ENCODE measurements at places on chromosomes 3 and 15.

DNA sequence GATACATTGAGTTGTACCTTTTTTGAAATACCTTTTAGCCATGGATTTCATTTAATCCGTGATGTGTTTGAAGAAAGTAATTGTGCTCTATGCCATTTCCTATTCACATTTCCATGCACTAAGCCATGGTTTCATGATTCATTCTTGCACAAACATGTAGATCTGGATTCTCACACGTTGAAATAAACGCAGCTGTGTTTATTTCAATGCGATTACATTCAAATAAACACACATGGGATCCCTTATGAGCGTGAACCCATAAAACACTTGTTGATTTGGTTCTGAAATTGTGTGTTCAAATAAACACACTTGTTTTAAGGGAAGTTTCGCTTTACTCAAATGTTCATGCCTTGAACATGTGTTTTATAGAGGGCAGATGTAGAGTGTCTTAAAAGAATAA is 39.2 kb downstream of the BBX start:
- DNase-seq, result no peak
- no peak overlapping the region for H3K4me3 ChIP-seq
- no peaks in the 10 kb centered on the region for H3K27me3 ChIP-seq
- H3K4me1 ChIP-seq, result peaks cover 20% of the 10 kb centered on the region
- H3K36me3 ChIP-seq, result peaks cover 2% of the 10 kb centered on the region

- H3K4me1 ChIP-seq, result no peaks in the 10 kb centered on the region
- H3K36me3 ChIP-seq, result no peaks in the 10 kb centered on the region
- no peaks in the 10 kb centered on the region for H3K27me3 ChIP-seq
- DNase-seq, result no peak
- no peak overlapping the region for H3K27ac ChIP-seq
- H3K4me3 ChIP-seq, result no peak overlapping the region
Observed at GRCh38 chr3:54032598-54032997, 89.8 kb upstream of the CACNA2D3 start.

- peaks cover 35% of the 10 kb centered on the region for H3K4me1 ChIP-seq
- H3K27me3 ChIP-seq, result no peaks in the 10 kb centered on the region
- H3K36me3 ChIP-seq, result peaks cover 4% of the 10 kb centered on the region
Observed at GRCh38 chr3:31919528-31919927, 61.5 kb downstream of the OSBPL10 start.

DNA sequence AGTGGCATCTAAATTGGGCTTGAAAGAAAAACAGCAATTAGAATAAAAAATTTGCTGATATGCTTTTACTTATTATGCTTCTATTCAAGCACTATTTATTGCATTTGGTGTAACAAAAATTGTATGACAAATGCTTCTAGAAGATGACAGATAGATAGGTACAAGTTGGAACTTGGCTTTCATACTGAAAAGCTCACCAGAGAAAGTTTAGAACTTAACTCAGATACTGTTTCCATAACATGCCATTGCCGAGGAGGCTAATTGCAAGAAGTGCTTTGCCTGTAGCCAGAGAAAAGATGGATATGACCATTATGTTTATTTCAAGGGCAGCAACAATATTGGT is 123.8 kb downstream of the NFKBIZ start:
- H3K36me3 ChIP-seq, result no peaks in the 10 kb centered on the region
- no peak overlapping the region for H3K27ac ChIP-seq
- H3K4me3 ChIP-seq, result no peak overlapping the region

DNA sequence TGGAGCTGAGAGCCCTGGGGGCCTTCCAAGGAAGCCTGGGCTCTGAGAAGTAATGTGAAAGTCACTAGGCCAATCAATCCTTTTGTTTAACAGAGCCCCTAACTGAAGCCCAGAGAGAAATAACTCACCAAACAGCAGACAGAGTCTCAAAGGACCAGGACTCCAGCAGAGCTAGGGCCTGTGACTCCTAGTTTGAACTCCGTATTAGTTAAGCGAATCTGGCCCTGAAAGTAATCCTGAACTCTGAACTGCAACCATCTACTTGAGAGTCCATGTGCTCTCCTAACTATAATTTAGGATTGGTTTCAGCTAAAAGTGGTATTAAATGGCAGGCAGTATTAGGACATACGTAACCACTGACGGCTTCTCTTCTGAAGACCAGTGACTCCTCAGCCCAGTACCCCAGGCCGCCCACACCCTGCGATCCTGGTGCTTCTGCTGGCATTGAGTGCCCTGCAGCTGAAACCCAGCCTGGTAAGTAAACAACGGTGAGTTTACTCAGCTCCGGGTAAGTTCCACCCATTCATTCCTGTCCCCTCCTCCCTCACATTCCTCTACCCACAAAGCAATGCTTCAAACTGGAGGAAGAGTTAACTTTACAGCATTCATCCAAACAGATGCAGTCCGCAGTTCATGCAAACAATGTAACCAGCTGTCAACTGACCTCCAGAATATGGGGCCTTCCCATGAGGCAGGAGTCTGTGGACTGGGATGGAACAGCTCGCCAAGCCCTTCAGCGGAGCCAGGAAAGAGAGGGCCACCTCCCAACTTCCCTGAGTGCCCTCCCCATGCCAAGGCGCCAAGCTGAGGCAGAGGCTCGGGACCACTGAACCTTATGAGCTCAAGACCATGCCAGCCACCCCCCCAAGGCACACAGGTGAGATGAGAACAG is 7.3 kb downstream of the MYO5C start:
- no peak overlapping the region for H3K4me3 ChIP-seq
- no peaks in the 10 kb centered on the region for H3K36me3 ChIP-seq
- peaks cover 30% of the 10 kb centered on the region for H3K4me1 ChIP-seq
- DNase-seq, result peak; percentile 75
- H3K27me3 ChIP-seq, result no peaks in the 10 kb centered on the region

- peaks cover 6% of the 10 kb centered on the region for H3K27me3 ChIP-seq
- H3K36me3 ChIP-seq, result no peaks in the 10 kb centered on the region
- H3K27ac ChIP-seq, result no peak overlapping the region
- DNase-seq, result no peak
Observed at GRCh38 chr3:59482684-59483083, 432.9 kb upstream of the CFAP20DC start.

DNA sequence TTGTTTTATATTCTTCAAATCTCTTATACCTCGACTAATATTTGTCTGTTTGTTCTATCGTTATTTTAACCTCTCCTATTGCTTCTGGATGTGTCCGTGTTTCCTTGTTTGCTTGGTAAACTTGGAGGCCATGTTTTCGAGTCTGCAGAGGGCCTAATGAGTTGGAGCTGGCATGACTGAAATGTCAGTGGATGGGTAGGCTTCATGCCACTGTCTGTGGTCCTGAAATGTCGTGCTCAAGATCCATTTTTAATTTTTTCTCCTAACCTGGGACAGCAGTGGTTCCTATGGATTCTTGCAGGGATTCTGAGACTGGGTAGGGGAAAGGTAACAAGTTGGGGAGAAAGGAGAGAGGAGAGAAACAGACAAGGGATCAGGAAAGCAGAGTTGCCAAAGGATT is 18.8 kb upstream of the GASK1A start:
- DNase-seq, result no peak
- no peak overlapping the region for H3K27ac ChIP-seq
- no peaks in the 10 kb centered on the region for H3K4me1 ChIP-seq

DNA sequence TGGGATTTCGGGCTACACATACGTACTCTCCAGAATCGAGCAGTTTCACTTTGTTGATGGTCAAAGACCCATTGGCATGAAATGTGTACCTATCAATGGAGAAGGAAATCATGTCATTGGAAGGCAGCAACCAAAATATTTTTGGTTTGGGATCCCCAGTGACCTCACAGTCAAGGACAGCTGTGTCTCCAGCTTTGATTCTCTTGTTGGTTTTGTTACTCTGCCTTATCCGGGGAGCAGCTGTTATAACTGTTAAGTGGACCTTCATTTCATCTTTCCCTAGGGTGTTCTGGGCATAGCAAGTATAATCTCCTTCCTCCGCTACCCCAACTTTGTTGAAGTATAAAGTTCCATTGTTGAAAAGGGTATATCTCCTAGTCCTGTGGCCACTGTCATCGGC is 23.0 kb downstream of the IGSF10 start:
- no peak for DNase-seq
- peaks cover 11% of the 10 kb centered on the region for H3K4me1 ChIP-seq
- H3K27ac ChIP-seq, result no peak overlapping the region
- H3K4me3 ChIP-seq, result no peak overlapping the region

Measured in osteocyte (in vitro differentiated cells).